ENCODE measurements at places on chromosomes 2 and 18. TPM values are rescaled to one million over a fixed set of nuclear protein-coding genes. Genes with fewer than 3 reads are reported as not detected.

GRCh38 chr2:3604207-3604877, 9.4 kb downstream of the COLEC11 start:
- no peak for DNase-seq

- DNase-seq, result no peak
Measured at GRCh38 chr2:152638056-152638455, 79.2 kb downstream of the PRPF40A start.

GRCh38 chr18:70827632-70828031, 538.8 kb downstream of the SOCS6 start:
- DNase-seq, result no peak

- DNase-seq, result no peak
Measured at GRCh38 chr18:26784599-26784998, 80.9 kb downstream of the AQP4 start.

UGT1A4 gene
- 0.84 TPM for polyA plus RNA-seq

TMEM87B gene
- polyA plus RNA-seq, result 6.5 TPM

SMYD1 gene
- polyA plus RNA-seq, result not detected
